ENCODE measurements at places on chromosomes 7 and 10.

DNA sequence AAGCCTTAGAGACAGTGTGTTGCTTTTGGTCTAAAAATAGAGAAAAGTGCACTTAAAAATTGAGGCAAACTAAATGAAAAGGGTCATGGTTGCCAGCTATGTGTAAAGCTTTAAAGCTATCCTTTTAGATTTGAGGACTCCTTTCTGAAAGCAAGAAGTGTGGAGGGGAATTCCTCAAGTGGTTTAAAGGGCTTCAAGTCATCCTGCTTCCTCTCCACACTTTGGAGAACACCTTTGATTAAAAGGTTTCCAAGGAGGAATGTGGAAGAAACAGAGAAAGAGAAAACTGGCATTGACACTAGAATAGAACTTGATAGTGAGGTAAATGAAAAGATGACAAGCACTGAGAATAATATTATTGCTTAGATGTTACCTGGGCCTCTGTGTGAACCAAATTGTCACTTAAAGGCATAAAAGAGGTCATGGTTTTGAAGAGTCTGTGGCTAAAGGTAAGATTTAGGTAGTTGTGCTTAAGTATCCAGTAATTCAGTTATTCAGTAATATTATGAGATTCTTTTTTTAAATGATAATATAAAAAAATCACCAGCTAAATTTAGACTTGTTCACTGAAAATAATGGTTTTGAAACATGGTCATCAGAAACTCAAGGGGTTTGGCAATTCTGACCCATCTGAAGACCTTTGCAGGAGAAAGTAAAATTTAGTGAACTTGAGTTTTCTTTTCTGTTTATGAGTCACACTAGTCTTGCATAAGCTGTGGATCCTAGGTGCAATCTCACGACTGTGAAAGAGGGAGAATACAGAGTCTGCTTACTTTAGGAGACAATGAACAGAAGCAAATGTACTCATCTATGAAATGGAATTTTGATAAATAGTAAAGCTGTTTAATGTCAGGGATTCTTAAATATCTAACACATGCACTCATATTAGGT is 466.0 kb downstream of the KIF20B start:
- no peak for DNase-seq

GRCh38 chr10:74917481-74918077 is 91.2 kb downstream of the KAT6B start:
- no peak for DNase-seq

DNA sequence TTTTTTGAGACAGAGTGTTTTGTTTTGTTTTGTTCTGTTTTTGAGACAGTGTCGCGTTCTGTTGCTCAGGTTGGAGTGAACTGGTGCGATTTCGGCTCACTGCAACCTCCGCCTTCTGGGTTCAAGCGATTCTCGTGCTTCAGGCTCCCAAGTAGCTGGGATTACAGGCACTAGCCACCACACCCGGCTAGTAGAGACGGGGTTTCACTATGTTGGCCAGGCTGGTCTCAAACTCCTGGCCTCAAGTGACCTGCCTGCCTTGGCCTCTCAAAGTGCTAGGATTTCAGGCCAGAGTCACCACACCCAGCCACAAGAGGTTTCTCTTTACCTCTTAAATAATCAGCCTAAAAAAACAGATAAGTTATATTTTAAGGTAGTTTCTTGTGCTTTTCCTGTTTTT is 8.7 kb upstream of the ARHGAP12 start:
- no peak for DNase-seq

GRCh38 chr7:50793120-50793946 is 10.6 kb upstream of the GRB10 start:
- DNase-seq: no peak

DNA sequence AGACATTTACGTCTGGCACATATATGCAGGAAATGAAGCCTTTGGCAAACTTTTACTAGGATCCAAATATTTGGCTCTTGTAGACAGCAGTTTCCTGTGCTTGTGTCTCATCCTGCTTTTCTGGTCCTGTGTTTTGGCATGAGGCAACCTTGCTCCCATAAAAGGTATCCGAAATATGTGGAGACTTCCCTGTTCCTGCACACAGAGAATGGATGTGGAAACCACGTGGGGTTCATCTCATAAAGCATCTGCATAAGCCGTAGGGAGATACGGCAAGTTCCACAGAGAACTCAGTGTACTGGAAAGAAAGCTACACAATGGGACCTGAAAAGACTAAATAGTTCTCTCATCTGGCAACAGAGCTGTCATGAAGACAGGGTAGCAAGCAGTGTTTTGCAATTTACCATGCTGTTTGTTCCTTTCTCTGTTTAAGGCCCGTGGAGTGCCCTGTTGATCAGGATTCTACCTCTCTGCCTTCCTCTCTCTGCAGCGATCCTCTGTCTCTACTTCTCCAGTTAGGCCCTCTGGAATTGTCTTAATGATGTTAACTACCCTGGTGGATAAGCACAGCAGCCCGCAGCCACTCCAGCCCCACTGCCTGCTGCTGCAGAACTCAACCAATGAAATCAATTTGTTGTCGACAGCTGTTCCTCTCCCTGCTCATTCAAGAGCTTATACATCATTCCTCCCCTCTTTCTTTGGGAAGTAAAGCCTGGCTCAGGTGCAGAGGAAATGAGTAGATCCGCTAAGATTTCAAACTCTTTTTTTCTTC is 293.6 kb downstream of the CSTF2T start:
- DNase-seq: no peak

DNA sequence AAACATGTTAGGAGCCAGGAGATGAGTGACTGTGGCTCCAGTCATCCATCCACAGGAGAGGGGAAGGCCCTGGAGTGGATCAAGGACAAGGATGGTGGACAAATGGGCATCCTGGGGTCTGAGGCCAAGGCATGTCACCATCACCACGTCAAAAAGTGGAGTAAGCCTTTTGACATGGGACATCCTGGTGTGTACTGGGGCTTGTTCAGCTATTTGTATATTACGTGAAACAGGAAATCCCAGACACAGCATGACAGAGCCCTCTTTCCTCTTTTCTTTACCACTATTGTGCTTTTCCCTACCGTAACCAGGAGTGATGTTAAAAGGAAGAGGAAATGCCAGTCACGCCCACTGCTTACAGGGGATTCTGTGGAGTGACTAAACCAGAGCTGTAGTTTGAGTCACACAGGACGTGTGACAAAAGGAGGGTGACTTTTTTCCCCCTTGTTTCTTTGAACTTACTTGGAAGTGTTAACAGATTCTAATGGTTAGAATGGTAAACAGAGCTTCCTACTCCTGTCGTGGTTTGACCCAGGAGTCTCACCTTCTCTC is 15.4 kb downstream of the ACSL5 start:
- DNase-seq: peak; percentile 17

Measured in T-helper 17 cell (primary cell).